ENCODE measurements at places on chromosomes 2 and 18.

DNA sequence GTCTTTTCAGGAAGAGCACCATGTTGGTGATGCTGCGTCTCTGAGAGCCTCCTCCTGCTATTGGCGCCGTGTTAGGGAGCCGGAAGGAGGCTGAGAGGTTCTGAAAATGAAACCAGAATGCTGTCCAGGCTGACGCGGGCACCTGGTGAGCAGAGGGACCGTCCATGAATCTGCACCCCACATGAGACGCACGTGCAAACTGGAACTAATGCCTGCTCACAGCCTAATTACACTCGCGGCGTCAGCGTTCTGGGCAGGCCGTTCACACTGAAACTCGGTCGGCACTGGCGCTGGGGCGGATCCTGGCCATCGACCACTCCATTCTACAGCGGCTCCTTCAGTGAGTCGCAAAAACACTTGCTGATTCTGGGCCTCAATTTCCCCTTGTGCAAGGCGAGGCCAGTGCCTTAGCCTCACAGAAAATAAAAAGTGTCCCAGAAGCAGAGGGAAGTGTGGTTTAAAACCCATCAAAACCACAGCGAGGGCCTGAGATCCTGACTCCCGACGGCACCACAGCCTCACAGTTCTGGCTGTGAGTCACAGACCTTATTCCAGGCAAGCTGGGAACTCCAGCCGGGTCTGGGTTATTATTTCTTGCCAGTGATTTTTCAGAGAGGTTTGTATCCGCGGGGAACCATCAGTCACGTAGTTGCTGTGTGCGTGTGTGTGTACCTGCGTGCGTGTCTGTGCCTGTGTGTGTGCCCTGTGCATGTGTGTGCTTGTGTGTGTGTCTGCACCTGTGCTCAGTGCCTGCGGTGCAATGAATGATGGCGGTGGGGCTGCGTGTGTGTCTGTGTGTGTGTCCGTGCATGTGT, 49.1 kb upstream of the CTDP1 start:
- no peak for DNase-seq

DNA sequence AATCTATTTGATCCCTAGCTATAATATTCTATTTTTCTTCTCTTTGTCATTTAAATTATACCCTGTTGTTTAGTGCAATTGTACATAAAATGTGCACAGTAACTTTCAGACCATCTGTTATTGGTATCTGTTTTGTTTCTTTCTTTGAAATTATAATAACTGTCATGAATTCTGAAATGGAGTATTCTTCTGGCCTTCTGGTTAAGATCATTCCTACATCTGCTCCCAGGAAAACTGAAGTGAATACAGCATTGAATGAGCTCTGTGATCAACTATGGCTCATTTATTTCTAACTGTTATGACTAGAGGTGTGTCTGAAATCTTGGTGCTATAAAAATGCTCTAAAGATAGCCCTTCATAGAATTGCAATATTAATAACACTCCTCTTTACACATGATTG, 788.4 kb upstream of the TMEFF2 start:
- no peak for DNase-seq

DNA sequence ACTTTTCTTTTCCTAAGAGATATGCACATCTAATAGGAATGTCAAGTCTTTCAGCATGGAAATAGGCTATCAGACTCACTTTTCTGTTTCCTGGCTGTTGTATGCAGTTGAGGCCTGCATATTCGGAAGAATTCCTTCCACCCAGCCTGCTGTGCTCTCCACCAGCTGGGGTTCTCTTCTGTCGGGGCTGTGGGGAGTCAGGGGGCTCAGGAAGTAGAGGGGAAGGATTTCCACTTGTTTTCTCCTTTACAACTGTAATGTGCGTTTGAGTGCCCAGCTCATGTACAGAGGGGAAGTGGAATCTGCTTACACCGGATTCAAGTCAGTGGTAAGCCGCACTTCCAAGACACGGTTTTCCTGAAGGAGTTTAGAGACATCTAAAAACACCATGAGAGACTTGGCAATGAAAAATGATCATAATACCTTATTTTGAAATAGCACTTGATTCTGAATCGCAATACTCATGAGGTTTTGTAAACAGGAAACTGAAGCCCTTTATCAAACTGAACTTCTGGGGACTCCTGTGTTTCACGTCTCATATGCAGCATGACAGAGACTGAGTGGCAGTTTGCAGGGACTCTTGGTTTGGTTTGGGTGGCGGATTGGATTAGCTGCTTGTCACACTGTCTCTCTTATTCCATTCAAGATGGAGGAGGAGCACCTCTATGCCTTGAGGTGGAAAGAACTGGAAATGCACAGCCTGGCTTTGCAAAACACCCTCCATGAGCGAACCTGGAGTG, 90.4 kb downstream of the MTCL1 start:
- DNase-seq, result no peak

DNA sequence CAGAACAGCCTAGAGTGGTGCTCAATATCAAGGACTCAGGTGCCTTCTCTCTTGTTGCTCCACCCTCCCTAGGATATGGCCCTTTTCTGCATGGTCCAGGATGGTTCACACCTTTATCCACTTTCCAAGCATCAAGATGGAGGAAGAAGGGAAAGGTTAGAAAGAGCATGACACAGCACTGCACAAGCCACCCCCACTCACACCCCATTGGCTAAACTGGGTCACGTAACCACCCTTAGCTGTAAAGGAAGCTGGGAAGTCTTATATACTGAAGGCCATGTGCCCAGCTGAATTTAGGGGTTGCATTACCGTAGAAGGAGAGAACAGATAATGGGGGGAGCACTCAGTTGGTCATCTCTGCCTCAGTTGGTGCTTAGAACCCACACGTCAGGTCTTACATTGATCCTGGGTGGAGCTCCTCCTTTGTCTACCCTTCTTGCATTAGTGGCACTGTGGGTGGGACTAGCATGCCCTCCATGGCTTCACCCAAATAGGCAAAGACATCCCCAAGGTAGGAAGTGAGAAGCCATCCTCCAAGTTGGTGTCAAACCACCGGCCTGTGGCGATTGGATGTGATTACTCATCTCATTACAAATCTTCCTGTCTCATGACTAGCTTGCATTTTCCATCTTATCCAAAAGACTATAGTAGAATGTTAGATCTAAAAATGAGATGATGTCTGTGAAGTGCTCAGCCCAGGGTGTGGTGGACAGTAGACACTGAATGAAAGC, 248.5 kb downstream of the HAUS1 start:
- DNase-seq, result no peak

- DNase-seq, result no peak
These were observed 371.6 kb upstream of the LRP1B start for GRCh38 chr2:142502402-142502801.

DNA sequence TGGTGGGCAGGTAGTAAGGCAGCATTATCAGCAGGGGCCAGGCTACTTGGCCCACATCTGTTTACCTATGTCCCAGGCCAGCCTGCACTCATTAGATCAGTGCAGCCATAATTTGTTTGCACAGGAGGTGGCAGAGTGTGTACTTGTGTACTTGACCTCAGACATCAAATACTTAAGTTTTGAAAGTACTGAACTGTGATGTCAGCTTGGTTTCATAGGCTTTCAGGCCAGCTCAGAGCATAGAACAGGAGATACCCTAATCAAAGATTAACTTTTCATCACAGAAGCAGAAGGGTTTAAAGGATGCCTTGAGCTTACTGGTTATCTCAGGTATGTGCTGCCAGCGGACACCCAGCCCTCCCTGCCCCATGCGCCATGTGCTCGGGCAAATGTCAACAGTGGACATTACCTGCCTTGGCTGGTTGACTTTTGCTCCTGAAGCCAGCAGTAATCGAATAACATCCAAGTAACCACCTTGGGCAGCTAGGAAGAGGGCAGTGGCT, 33.2 kb downstream of the ANKRD29 start:
- DNase-seq, result no peak

- DNase-seq, result no peak
These were observed 893 bp downstream of the CAVIN2 start for GRCh38 chr2:191845876-191846514.

DNA sequence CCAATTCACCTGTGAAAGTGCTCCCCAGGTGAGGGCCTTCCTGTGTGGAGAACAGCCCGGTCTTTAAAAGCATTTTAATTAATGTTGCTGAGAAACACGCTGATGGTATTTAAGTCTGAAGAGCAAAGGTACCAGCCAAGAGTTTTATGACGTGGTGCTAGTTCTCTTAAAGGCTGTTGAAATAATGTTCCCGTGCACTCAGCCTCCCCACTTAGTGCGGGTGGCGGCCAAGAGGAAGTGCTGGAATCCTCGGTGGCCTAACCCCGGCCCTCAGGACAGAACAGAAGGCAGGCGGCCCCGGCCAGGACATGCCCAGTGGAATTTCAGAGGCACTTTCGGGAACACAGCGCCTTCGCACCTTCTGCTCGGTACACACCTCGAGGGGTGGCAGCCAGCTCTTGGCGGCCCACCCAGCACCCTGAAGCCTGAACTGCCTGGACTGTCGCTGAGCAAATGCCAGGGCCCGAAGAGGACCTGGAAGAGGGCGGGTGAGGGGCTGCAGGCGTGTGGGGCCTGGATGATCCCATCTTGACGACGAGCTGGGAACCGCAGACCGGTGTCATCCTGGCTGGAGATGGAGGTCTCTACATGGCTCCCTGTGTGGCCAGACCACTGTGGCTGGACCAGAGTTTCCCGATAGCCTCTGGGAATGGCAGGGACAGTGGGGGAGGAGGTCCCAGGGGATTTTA, 142.9 kb downstream of the ASB1 start:
- no peak for DNase-seq

- DNase-seq, result no peak
These were observed 40.5 kb upstream of the NABP1 start for GRCh38 chr2:191637182-191638078.

GRCh38 chr2:28445448-28446258, 50.2 kb upstream of the PLB1 start:
- DNase-seq, result peak; percentile 23

DNA sequence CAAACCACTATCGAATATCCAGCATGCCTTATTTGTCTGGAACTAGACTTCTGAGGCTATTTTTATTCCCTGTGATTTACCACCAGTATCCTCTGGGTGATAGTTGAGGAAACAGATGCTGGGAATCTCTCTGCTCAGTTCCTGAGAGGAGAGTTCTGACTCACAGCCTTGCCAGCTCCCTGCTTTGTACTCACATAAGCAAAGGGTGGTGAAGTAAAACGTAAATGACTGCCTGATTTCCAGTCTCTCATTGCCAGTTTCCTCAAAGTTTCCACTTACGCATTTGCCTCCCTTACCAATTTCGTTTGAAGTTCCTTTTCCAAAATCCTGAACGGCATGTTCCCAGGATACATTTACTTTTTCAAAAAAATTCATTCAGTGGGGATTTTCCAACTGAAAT, 69.2 kb upstream of the HNRNPA3 start:
- DNase-seq, result no peak

DNA sequence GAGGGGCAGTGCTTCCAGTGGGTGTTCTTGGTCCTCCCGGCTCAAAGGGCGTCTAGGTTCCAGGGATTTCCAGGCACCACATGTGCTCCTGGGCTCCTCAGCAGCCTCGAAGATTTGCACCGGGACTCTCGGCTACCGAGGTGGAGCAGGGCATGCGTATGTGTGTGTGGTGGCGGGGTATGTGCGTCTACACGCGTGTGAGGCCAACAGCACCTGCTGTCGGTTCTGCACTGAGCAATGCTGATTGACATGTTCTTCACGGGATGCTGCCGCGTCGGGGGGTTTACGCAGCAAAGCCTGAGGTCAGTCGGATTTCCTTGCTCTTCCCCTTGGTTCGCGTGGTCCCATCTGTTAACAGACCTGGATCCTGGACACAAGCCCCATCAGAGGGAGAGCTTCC, 119.8 kb downstream of the NDUFA10 start:
- DNase-seq, result no peak

GRCh38 chr18:62445386-62445917, 77.4 kb upstream of the ZCCHC2 start:
- no peak for DNase-seq

GRCh38 chr18:30676053-30676480, 366.5 kb downstream of the DSC3 start:
- DNase-seq, result no peak

- DNase-seq, result no peak
These were observed 30.0 kb downstream of the IL1R2 start for GRCh38 chr2:102021779-102022178.

DNA sequence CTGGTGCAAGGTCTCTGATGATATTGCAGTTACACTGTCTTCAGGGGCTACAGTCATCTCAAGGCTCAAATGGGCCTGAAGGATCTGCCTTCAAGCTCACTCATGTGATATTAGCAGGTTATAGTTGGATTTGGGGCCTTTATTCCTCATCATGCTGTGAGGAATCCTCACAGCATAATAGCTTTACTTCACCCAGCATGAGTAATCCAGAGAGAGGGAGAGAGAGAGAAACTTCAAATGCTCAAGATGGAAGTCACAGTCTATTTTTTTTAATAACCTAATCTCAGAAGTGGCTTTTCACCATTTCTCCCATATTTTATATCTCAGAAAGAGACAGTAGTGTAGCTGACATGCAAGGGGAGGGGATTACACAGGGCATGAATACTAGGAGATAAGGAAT, 658.7 kb downstream of the EPHA4 start:
- no peak for DNase-seq

All from activated CD8-positive, alpha-beta memory T cell treated with anti-CD3 and anti-CD28 coated beads for 4 hours (primary cell).